ENCODE measurements at places on chromosomes 7 and 10.

GRCh38 chr10:22693371-22693784 is 21.0 kb downstream of the PIP4K2A start:
- DNase-seq, result peak; percentile 53

- DNase-seq, result peak; percentile 35
Measured at GRCh38 chr10:17278607-17279240, 50.7 kb downstream of the VIM start.

- DNase-seq, result no peak
Measured at GRCh38 chr7:120665068-120665467, 192.9 kb downstream of the TSPAN12 start.

GRCh38 chr10:122126763-122127659 is 138.0 kb downstream of the TACC2 start:
- peak; percentile 92 for DNase-seq

GRCh38 chr7:22722536-22723180 is 4.3 kb upstream of the IL6 start:
- no peak for DNase-seq

DNA sequence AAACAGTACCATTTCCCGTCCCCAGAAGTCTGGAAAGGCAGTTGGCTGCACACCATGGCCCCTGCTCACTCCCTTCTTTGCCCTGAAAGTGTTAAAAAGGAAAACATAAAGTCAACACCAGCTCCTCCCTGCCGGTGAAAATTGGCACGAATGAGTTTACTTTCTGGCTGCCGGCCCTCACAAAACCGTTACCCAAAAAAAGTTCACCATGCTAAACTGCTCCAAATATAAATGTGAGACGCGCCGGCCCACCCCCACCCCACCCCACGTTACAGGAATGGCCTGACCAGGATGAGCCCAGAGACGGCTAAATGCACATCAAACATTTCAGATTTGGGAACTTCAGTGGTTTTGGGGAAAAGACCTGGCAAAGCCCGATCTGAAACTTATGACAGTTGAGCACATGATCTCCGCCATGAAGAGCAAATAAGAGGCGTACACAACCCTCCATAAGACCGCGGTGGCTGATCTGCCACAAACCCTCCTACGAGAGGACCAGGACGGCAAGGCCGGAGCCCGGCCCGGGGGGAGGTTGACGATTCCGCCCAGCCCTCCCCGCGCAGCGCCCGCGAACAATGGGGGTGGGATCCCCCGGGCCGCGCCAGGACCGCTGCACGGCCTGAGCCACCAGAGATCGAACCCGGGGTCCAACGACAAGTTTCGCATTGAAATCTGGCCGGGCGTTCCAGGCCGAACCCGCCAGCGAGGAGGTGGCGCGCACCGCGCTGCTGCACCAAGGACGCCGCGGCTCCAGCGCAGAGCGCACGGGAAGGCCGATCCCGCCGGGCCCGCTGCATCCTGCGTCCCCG is 952 bp downstream of the DIP2C start:
- DNase-seq, result no peak

GRCh38 chr10:33494694-33495265 is 160.3 kb upstream of the NRP1 start:
- DNase-seq, result no peak

DNA sequence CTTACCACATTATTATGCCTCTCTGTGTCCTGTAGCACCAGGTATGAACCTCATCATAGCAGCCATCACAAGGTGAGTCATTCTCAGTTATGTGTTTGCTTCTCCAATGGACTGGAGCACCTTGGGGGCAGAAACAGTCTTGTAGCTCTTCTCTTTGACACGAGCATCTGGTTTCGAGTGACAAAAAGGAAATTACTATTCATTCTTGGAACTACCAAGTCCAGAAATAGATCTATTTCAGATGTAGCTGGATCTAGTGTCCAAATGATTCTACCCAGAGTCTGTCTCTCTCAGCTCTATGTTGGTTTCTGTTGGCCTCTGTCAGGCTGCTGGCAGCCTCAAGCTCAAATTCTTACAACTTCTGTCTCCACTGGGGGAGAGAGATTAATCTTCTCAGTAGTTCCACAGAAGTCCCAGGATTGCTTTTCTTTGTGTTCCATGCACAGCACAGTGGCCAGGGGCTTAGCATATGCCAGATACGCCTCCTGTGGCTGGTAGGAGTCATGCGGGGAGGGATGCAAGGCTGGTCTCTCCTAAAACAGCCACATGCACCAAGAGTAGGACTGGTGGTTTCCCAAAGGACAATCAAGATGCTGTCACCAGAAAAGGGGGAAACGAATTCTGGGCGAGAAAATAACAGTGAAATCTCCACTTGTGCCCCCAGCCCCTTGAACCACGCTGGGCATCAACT is 37.2 kb upstream of the PAPSS2 start:
- DNase-seq, result no peak

All from MCF 10A (cell line).